ENCODE measurements at places on chromosomes 3 and 15. TPM values are rescaled to one million over a fixed set of nuclear protein-coding genes. Genes with fewer than 3 reads are reported as not detected.

- DNase-seq, result no peak
These were observed 323.3 kb upstream of the CTNNB1 start for GRCh38 chr3:40876009-40876408.

DNA sequence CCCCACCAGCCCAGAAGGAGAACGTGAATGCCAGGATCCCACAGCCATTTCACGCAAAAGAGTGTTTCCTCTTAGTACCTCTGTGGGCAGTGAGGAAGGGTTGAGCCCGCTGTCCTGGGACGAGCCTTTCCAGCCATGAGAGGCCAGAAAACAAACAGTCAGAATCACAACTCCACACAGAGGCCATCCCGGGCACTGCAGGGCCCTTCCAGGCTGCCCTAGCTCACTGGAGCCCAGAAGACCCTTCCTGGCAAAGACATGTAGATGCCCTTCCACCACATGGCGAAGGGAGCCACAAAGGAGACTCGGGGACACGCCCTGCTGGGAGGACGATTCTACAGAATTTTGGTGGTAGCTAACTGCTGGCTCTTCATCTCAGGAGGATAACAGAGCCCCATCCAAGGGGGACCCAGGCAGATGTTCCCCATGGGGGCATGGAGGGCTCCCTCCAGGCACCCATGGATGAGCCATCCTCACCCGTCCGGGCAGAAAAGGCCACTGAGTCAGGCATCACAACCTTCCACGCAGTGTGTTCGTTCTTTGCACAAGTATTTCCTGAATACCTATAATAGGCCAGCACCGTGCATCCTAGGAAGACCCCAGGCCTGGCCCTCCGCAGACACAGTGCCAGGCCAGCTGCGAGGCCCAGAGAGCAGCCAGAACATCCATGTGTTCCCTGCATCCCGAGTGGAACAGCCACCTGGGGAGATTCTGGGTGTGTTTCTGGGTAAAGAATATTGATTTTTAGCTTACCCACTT lies 47.2 kb downstream of the SLC12A8 start:
- no peak for DNase-seq

- no peak for DNase-seq
These were observed 5.3 kb downstream of the TUBGCP4 start for GRCh38 chr15:43376017-43376705.

VIPR1 gene
- total RNA-seq, result 8.9 TPM

CLDN11 gene
- total RNA-seq, result 4.6 TPM

SLC22A14 gene
- total RNA-seq, result not detected

SPATA16 gene
- not detected for total RNA-seq

Measured in sigmoid colon (tissue), 7 donors.